ENCODE measurements at places on chromosomes 11 and 22.
A peak's percentile ranks its signal among the peaks of the same experiment; 100 is the strongest.

- DNase-seq, result no peak
These were observed 22.8 kb upstream of the GCAT start for GRCh38 chr22:37784829-37785495.

DNA sequence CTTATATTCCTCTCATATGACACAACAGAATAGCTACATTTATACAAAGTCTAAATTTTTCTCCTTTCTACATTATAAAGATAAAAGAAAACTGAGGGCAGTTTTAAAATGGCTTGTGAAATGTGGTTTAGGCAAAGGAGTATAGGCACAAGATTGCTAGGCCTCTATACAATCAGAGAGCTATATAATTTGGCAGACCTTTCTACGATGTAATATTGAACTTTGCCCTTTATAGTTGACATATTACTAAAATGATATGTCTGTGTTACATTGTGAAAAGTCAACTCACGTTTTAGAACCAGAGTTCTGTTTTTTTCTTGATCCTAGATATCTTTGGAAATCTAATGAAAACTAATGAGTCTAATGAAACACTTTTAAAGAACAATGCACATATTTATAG lies 430.2 kb downstream of the DLG2 start:
- no peak for DNase-seq

DNA sequence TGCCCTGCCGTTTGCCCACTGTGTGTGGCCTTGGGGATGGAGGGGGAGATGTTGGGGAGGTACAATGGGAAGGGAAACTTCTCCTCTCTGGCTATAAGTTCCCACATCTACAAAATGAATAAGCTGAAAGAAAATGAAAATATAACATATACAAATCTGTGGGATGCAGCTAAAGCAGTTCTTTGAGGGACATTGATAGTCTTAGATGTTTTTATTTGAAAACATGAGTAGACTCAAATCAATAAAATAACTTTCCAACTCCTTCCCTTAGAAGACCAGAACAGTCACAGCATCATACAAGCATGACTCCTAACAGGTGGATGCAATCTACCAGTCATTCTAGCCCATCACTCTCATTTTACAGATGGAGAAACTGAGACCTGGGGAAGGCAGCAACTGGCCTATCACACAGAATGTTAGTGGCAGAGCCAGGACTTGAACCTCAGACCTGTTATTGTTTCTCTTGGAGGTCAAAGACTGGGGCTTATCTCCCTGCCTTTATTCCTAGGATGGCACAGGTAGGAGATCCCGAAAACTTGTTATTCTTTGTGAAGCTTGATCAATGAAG lies 25.2 kb upstream of the CCDC86 start:
- DNase-seq, result no peak

DNA sequence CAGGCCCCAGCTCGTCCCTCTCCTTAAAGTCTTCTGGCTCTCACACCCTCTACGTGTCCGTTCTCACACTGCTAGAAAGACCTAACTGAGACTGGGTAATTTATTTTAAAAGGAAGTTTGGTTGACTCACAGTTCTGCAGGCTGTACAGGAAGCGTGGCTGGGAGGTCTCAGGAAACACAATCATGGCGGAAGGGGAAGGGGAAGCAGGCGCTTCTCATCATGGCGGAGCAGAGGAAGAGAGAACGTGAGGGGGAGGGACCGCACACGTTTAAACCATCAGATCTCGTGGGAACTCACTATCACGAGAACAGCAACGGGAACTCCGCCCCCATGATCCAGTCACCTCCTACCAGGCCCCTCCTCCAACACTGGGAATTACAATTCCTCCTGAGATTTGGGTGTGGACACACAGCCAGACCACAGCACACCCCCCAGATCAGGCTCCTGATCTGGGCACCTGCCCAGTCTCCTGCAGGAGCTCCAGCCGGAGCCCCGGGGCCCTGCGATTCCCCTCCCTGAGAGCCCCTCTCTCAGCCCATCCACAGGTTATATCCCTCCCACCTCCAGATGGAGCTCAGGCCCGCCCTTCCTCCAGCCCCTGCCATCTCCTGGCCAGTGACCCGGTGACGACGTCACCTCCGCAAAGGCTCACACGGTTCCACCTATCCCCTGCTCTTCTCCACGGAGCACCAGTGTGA lies 170.2 kb downstream of the BRD1 start:
- no peak for DNase-seq

GRCh38 chr11:9701799-9702198 lies 37.9 kb downstream of the SWAP70 start:
- no peak for DNase-seq

GRCh38 chr22:44537467-44537866 lies 39.4 kb upstream of the RTL6 start:
- DNase-seq, result no peak

DNA sequence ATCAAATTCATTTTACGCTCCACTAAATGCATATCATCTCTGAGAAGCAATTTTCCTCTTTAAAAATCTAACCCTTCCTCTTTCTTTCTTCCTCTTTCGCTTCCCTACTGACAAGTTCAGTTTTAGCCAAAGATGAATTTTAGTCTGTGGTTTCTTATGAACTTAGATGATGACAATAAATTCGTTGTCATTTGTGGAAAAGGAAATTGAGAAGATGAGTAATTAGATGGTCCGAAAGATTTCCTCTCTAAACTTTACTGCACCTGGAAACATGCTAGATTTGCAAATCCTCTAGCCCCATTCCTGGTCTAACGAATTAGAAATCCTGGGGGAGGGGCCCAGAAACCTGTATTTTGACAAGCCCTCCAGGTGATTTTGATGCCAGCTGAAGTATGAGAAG lies 855.4 kb upstream of the CHORDC1 start:
- DNase-seq, result no peak

- DNase-seq, result no peak
These were observed 1374.2 kb downstream of the FAM181B start for GRCh38 chr11:81359476-81359875.

DNA sequence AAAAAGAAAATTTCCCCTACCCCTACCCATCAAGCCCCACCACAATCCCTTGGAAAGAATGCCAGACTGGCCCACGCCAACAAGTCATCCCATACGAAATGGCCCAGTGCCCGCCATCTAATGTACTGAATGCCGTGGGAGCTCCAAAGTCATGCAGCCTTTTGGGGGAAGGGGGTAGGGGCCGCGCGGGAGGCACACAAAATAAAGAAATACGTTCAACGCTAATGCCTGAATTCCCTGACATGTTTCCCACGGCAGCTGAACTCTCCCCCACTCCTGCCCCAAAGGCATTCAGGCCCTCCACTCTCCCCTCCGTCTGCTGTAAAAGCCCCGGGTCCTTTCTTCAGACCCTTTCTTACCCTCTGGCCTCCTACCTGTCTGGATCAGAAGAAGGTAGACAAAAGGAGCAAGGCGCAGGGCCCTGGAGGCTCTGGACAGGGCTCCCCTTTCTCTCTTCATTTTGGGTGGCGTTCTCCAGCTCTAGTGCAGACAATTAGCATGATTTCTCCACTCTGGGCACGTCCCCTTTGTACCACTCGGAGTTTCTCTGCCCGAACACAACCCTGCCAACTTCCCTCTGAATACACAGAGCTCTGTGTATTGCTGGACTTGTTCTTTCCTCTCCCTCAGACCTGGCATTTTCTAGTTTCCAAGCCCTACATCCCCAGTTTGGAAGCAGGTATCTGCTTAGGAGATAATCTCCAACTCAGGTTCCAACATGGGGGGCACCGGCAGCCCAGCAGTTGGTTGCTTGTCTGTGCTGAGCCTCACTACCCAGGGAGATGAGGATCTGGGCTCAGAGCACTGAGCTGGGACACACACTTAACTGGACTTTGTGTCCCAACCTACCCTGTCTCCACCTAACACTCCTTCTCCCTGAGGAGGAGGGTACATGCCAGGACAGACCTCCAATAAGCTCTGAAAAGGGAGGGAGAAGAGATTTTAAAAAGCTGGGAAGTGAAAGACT lies at the start of gene HEPACAM:
HEPACAM (minus strand) TSS at position 500 of the 967 bp plus-strand sequence; CDS start at position 459, 41 bp downstream.
- DNase-seq, result no peak

DNA sequence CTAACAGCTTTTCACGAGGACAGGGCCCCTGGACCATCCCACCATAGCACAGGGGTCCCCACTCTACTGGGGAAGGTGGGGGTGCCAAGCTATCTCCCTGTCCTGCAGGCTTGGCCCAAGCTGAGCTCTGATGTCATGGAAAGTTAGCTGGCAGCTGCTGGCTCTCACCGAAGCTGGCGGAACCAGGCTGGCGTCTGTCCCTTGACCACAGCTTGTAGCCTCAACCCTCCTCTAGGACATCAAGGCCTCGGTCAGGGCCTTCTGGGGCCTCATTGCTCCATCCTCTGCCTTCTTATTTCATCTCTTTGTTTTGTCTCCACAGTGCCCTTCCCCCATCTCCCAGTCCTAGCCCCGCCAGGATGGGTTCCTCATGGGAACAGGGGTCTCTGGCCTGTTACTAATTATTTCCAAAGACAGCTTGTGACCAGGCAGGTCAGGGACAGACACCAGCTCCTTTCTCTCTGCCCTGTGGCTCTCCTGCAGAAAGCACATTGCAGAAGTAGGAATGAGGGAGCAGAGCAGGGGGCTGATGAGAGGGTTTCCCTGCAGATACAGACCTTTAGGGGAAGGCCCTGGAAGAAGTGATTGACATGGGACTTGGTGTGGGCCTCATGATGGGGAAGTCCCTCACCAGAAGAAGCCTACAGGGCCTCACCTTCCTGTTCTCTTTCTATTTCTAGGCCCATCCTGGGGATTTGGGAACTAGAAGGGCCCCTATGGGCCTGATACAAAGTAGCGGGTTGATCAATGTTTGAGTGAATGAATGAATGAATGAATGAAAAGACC lies 97.5 kb upstream of the ALX4 start:
- DNase-seq, result no peak

DNA sequence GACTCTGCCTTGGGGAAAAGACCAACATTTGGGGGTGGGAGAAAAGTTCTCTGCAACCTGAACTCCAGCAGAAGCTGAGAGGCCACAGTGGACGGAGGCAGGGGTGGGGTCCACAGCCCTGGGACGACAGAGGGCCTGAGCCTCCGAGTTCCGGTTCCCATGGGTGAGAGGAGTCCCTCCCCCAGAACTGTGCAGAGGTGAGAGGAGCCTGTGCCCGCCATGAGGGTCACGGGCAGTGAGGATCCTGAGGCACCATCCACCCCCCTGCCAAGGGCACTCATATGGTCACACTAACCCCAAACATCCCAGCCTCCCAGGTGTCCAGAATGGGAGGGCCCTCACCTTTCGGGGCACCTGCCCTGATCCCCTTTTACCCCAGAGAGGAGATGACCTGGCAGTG lies 30.5 kb downstream of the KIAA0930 start:
- no peak for DNase-seq

- DNase-seq, result no peak
These were observed 70.9 kb downstream of the SFI1 start for GRCh38 chr22:31567196-31567595.

GRCh38 chr11:44535191-44535980 lies 30.1 kb upstream of the CD82 start:
- DNase-seq, result no peak

DNA sequence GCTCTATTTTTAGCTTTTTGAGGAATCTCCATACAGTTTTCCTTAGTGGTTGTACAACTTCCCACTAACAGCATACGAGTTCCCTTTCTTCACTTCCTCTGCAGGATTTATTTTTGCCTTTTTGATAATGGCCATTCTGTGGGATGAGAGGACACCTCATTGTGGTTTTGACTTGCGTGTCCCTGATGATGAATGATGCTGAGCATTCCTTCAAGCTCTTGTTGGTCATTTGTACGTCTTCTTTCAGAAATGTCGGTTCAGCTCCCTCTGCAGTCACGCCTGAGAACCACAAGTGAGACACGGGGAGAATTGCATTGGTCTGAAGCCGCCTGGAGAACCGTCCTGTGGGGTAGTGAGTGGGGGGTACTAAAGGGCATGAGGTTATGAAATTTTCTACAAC lies 2.0 kb upstream of the KRTAP5-10 start:
- DNase-seq, result no peak

DNA sequence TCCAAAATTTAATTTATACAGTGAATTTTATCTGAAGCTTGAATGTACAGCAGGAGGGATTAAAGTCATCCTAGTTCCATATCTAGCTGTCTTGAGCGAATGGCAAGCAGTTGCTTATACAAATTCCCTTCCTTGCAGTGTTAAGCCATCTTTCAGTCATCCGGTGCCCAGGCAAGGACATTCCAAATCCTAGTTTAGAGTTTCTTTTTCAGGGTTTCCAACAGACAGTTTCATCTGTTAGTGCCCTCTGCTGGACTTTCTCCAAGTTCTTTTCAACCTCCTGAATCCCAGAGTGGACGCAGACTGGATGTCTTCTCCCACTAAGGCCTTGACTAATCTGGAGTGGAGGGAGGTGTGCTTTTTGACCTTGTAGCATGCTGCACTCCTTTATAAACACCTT lies 45.4 kb downstream of the GRAMD1B start:
- DNase-seq, result no peak

GRCh38 chr11:8777907-8778767 lies 95.5 kb downstream of the RPL27A start:
- DNase-seq, result no peak

DNA sequence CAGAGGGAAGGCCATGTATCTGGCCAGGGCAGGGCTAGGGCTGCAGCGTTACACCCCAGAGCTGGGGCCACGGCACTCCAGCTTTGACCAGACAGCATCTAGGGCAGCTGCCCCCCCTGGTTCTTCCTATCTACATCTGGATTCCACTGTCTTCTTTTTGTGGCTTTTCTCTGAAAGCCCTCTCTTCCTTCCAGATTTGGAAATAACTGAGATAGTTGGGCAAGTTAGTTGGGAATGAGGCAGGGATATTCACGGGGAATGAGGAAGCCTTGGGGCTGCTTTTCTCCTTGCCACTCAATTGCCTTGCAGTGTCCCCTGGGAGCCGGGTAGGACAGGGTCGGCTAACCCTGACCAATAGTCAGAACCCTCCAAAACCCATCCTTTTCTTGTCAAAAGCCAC lies 26.8 kb downstream of the CLMP start:
- DNase-seq, result no peak

- DNase-seq, result peak; percentile 23
These were observed 3.1 kb downstream of the GAB2 start for GRCh38 chr11:78414321-78415051.

DNA sequence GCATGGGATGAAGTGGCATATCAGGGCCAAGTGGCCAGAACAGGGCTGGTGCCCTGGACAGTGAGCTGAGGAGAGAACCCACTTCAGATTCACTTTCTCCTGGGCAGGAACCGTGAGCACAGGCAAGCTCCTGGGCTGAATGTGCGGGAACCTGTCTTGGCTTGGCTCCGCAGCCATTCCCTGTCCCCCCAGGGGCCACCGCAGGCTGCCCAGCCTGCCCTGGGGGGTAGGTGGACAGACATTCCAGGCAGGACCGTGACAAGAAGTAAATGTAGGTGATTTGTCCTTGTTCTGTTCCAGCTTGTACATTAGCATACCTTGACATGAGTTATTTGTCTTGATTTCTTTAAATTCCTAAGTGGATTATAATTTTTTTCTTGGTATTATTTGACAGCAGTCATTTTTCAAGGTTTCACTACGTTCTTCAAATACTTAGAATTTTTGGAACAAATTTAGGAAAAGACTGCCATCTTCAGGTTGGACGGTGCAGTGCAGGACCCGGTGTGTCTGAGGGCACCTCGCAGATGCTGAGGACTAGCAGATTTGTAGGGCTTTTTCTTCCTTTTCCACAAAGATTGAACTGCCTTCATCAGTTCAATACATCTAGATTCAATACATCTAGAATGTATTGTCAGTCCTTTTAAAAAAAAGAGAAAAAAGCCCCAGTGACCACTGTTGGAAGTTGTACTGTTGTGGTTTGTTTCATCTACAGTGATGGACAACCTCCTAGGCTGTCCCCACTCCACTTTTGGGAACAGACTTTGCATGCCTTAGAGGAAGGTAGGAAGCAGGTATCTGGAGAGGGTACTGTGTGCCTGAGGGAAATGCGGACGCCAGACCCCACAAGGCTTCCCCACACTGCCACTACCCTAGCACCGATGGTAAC lies 115.1 kb upstream of the RASSF10 start:
- peak; percentile 58 for DNase-seq

GRCh38 chr11:5665746-5666401 lies 19.0 kb downstream of the TRIM5 start:
- DNase-seq, result no peak

Measured in cerebellum (tissue), 4 donors.